ENCODE measurements at places on chromosomes 2 and 18.
A peak's percentile ranks its signal among the peaks of the same experiment; 100 is the strongest.

DNA sequence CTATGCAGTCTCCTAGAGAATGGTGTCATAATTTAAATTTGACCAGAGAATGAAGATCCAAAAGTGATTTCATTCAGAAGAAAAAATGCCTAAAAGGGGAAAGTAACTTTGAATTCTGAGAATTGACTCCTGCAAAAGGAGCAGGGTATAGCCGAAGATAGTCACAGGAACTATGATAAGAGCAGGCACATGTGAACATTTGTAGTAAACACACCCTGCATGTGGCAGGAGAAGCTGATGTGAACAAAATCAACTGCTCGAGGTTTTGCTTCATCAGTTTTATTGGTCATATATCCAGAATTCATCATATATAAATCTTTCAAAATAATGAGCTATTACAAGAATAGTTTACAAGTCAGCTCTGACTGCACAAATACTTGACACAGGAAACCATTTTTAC, 14.0 kb downstream of the MCFD2 start:
- no peak for DNase-seq

DNA sequence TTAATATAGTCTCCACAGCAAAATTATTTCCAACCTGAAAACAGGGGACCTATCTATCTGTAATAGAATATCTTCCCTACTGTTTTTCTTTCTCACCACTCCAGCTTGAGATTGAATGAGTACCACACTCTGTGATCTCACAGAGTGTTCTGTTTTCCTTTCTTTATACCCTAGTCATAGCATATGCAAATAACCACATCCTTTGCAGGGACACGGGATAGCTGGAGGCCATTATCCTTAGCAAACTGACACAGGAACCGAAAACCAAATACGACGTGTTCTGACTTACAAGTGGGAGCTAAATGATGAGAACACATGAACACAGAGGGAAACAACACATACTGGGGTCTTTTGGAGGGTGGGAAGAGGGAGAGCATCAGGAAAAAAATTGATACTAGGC, 224.7 kb downstream of the SLC8A1 start:
- DNase-seq: no peak

DNA sequence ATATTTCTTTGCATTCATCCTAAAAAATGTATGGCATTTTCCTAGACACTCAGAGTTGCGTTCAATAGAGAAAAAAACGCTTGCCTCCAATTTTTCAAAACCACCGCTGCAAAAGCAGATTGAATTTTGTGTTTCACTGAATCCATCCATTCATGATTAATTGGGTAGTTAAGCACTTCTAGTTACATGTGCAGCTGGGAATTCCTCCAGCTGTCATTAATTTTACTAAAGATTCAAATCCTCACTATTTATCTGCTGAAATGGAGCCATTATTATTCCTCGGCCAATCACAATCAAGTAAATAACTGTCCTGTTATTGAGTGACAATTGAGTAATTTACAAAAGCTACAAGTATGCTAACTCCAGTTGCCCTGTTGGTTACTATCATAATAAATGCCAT, 75.8 kb upstream of the ARL5A start:
- DNase-seq: no peak

- peak; percentile 24 for DNase-seq
These were observed 12.3 kb downstream of the ARL6IP6 start for GRCh38 chr2:152730591-152731333.

GRCh38 chr2:216426938-216427337, 14.7 kb downstream of the SMARCAL1 start:
- DNase-seq: no peak

DNA sequence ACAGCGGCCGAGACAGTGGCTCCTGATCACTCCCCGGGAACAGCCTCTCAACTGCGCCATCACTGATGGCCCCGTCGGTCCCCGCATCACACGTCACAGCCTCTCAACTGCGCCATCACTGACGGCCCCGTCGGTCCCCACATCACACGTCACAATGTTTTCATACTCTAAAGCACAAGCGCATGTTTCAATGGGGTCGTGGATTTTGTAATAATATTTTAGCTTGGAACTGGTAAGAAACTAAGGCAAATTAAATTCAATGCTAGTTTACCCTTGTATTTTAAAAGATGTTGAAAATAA, 44.2 kb upstream of the CTDP1 start:
- no peak for DNase-seq

DNA sequence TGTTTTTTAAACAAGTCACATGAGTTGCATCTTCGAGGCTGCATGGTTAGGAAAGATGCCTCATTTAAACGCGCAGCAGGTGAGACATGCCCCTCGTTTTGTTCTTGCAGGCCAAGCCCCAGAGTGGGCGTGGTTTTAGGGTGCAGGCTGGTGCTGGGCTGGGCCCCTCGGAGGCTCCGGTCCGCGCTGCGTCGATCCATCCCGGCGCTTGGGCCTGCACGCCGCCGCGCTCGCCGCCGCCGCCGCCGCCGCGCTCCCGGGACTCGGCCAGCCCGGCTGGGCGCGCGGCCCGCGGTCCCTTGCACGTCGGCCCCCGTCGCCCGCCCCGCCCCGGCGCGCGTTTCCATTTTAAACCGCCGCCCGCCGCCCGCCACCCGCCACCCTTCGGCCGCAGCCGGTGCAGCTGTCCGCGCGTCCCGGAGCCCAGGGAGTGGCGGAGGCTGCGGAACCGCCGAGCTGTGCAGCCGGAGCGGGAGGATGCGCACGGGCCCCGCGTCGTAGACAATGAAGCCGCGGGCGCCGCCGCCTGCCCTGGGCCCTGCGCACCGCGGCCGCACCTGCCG, 175.5 kb downstream of the AGAP1 start:
- peak; percentile 29 for DNase-seq

- no peak for DNase-seq
These were observed 49.3 kb downstream of the MMADHC start for GRCh38 chr2:149538138-149538833.

GRCh38 chr18:75249672-75250470, 39.3 kb downstream of the TSHZ1 start:
- no peak for DNase-seq

- no peak for DNase-seq
These were observed 474.9 kb downstream of the NRXN1 start for GRCh38 chr2:50556934-50557575.

GRCh38 chr2:159851941-159852340, 53.9 kb upstream of the CD302 start:
- DNase-seq: no peak

- peak; percentile 10 for DNase-seq
These were observed 37.2 kb upstream of the HPCAL1 start for GRCh38 chr2:10265329-10266132.

GRCh38 chr2:12050396-12050795, 304.0 kb downstream of the LPIN1 start:
- no peak for DNase-seq

DNA sequence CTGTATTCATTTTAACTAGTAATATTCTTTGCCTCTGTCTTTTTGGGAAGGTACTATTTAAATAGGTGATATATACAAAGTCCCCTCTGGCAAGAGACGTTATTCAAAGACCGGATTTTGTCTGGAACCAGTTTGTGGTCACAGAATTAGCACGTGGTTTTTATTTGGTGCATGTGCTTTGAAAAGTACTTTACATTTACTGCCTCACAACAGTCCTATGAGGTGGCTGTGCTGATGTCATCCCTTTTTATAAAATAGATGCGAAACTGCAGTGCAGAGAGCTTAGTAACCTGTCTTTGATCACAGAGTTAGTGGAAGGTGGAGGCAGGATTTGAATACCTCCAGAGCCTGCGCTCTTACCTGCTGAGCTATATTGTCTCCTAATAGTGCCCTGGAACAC, 4.0 kb downstream of the LPIN1 start:
- peak; percentile 50 for DNase-seq

DNA sequence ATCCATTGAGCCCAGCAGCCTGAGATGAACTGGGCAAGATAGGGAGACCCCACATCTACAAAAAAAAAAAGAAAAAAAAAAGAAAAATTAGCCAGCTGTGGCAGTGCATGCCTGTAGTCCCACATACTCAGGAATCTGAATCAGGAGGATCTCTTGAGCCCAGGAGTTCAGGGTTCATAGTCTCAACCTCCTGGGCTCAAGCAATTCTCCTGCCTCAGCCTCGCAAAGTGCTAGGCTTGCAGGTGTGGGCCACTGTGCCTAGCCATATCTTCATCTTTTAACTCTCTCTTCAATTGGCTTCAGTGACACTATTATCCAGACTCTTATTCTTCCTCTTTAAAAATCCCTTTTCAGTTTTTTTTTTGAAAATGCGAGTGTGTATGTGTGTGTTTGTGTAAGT, 28.5 kb upstream of the YES1 start:
- no peak for DNase-seq

GRCh38 chr2:64328415-64328722, 125.6 kb upstream of the LGALSL start:
- no peak for DNase-seq

DNA sequence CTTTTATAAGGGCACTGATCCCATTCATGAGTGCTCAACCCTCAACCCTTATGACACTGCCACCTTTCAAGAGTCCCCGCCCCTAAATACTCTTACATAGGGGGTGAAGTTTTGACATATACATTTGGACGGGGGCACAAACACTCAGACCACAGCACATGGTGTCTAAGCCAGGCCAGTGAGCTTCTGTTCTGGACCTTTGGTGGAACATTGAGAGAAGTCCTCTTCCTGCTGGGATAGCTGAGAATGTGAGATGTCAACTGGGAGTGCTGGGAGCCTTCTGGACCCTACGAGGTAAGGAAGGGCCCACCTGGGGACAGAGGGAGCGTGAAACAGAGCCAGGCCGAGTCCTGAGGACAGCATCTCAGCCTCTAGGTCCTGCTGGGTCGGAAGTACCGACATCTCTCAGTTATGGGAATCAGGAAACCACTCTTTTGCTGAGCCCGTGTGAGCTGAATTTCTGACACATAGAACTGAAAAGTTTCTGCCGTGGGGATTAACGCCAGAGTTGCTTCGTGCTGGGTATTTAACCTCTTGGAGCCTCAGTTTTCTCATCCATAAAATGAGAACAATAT, 114.9 kb downstream of the PDCL3 start:
- no peak for DNase-seq

GRCh38 chr2:188114014-188114413, 177.7 kb upstream of the GULP1 start:
- DNase-seq: no peak

DNA sequence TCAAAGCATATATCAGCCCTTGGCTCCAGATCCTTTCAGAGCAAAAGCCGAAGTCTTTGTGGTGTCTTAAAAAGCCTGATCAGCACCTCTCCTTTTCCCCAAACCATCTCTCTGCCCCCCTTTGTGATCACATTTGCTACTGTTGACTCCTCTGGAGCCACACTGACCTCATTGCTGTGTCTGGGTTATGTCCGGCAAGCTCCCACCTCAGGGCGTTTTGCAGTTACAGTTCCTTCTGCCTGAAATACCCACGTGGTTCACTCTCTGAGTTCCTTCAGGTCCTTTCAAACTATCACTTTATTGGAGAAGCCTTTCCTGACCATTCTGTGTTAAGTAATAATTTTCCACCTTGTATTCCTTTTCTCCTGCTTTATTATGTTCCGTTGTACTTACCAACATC, 11.8 kb downstream of the C2orf69 start:
- no peak for DNase-seq

DNA sequence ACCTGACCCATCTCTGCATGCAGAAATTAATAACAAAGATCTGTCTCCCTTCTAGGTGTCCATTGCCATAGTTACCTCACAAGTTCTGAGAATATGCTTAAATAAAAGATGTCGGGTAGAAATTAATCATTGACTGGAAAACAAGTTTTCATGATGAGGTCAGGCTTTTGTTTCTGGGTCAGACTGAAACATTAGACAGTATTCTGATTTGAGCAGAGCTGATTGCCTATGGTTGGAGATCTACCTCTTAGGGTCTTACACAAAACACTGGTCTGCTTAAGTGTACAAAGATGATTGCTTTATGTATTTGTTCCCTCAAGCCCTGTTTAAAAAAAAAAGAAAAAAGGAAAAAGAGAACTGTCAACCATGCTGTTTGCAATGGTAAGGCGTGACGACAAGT, 956.4 kb downstream of the CPS1 start:
- DNase-seq: no peak

DNA sequence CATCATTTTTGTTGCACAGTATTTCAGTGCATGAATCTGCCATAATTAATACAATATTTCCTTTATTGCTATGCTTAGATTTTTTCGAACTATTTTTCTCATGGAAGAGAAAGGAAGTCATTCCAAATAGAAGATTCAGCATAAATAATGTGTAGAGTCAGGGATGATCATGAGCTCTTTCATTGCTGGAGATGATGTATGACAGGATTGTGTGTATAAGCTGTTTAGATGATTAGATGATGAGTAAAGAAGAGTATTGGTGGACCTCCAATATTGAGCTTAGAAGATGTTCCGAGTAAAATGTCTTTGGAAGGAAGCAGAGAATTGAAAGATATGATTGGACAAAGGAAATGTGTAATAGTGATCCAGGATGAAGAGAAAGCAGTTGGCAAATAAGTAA, 364.5 kb downstream of the PARD3B start:
- no peak for DNase-seq
